BJ (cell line): ENCODE measurements at places on chromosomes 6 and 20.
A peak's percentile ranks its signal among the peaks of the same experiment; 100 is the strongest.

GRCh38 chr6:1170794-1171193 is 141.1 kb upstream of the FOXQ1 start:
- DNase-seq = no peak

GRCh38 chr6:42105156-42105648 is 37.2 kb downstream of the C6orf132 start:
- no peak for DNase-seq

GRCh38 chr6:75347898-75348610 is 63.5 kb upstream of the TMEM30A start:
- no peak for DNase-seq

DNA sequence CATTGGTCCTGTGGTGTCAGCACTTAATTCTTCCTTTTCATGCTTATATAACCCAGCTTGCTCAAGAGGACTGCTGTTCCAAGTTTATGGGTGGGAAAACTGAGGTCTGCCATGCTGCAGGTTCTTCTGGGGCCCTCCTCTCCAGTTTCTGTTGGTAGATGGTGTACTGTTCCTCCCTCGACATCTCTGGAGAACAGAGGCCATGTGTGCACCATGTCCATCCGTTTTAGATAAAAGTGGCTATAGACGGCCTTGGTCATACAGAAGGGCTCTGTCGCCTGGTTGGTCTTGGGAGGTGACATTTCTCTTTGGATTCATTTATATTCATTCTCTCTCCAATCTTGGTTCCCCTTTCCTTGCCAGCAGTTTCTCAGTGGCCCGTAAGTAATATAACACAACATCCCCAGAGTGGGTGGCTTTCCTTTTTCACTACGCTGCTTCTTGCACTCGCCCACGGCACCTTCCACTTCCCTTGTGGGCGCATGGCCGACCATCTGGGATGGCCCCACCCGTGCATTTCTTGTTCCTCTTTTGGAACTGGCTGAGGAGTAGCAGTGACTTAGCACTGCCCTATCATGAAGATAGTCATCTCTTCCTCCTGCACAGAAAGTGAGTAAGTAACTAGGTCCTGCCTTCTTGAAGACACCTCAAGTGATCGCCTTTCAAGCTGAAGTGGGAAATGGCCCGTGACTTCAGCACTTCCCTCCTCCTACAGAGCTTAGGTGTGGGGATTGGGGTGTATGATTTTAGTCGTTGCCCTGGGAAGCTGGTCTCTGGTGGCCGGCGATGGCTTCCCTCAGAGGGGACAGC is 94.2 kb downstream of the RREB1 start:
- DNase-seq = no peak

DNA sequence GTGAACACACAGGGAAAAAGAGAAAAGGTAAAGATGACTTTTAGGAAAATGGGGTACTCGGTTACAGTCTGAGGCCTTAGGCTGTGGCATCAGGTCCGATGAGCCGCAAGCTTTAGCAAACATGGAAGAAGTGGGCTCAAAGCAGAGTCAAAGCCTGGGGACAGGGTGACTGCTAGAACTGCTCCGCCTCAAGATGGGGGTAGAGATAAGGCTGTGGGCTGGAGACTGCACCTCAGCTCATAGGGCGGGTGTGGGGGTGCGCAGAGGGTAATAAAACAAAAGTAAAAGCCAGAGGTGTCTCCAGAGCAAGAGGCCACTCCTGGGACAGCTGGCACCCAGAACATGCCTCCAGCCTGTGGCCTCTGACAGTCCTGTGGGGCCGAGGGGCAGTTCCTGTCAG is 21.3 kb upstream of the SYNDIG1 start:
- no peak for DNase-seq

- DNase-seq = no peak
Measured at GRCh38 chr6:88855541-88856147, 107.8 kb downstream of the RNGTT start.

- DNase-seq = no peak
Measured at GRCh38 chr6:91877994-91878393, 1291.1 kb upstream of the MAP3K7 start.

DNA sequence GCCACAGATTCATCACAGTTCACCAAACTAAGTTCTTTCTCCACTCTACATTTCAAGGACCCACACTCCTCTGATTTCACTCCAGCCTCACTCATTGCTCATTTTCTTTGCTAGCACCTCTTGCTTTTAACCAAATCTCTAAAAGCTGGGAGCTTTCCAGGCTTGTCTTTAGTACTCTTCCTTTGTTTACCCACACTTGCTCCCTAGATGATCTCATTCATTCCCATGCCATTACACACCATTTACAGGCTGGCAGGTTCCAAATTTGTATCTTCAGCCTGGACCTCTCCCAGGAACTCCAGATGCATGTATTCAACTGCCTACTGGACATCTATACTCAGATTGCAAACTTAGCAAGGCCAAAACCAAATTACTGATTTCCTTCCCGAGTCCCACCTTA is 5.3 kb upstream of the GUCA1B start:
- DNase-seq = peak; percentile 94

- DNase-seq = no peak
Measured at GRCh38 chr6:126086560-126086959, 100.2 kb downstream of the TRMT11 start.

GRCh38 chr20:5642155-5642981 is 107.8 kb upstream of the SHLD1 start:
- no peak for DNase-seq

GRCh38 chr6:110255211-110255750 is 75.1 kb downstream of the CDC40 start:
- no peak for DNase-seq

DNA sequence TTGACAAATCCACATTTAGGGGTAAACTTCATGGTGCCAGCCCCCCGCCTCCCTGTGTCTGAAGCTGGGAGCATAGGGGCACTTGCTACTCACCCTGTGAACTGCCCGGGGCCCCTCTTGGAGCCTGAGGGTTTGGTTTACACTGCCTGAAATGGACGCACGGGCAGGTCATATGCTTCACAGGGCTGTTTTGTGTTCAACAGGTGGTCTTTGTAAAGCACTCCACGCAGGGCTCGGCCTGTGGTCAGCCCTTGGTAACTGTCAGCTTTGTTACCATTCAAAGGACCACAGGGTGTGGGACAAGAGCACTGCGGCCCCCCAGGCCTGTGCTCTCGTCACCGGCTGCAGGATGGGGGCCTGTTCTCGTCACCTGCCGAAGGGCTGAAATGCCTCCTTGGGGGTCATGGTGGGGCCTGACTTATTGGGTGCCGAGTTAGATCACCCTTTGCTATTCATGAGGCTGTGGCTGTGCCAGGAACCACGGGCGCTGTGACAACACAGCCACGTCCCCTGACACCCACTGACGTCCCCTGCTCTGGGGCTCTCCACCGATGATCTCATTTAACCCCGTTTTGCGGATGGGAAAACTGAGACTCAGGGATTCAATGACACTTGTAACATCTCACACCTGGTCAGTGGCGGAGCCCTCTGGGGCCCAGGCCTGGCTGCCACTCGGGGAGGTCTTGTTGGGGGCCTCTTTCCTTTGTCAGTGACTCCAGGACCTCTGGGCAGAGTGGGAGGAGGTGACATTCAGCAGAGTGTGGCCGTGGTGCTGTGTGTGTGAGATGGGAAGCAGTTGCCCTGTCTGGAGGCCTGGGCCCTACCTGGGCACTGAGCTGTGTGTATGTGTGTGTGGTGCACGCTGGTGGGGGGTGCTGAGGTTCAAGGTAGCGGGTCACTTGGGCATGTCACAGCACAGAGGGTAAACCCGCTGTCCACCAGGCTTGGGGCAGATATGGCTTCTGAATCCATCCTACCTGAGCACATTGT is 24.9 kb downstream of the ZBP1 start:
- DNase-seq = no peak

DNA sequence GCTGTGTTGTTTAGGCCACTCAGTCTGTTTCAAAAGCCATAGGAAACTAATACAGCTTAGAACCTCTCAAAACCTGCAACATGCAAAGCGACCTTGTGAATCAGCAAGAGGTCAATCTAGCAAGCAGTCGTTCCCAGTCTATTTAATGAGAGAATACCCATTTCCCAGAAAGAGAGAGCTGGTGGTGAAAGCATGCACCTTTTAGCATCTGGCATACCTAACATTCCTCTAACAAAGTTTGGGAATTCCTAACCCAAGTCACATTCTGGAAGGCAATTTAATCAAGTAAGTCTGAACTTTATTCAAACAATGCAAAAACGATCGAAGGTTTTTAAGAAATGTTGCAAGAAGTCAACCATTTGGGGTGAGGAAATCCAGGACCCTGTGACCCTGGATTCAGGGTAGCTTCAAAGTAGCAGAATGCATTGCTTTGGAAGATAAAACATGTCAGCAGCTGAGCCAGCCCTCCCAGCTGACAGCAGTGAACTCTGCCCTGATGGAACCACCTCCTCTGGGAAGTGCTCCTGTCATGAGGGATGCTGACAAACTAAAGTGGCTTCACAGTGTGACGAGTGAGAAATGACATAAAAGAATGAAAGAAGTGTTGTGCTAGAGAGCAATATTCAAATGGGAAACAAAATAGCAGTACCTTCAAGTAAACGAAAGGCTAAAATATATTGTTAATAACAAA is 104.8 kb downstream of the GMDS start:
- DNase-seq = no peak

GRCh38 chr6:12324748-12325147 is 34.6 kb downstream of the EDN1 start:
- no peak for DNase-seq

GRCh38 chr20:34525709-34526416 is 9.6 kb downstream of the DYNLRB1 start:
- DNase-seq = peak; percentile 99

DNA sequence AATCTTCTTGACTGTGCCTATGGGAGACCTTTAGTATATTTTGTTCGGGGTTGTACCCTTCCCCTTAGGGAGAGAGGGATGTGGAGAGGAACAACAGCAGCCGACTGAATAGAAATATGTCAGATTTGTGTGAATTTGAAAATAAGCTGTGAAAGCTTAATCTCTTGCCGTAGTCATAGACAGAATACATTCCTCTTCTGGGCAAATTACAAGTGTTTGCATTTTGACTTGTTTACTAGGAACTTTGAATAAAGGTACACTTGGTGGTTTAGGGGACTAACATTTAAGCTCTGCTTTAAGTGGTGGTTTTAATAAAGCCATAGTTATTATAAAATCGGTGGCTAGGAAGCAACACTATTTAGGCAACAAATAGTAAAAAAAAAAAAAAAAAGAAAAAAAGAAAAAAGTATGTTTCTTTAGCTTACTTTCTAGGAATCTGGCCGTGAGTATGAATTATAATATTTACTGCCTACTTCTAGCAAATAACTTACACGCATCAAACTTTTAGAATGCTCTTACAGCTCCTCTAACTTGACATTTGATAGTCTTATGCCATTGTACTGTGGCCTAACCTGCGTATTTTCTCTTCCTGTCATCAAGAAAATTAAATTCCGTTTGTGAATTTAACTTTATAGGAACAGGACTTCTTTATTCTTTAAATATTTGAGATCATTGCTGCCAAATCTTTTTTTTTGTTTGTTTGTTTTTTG is 65.1 kb downstream of the ZBTB2 start:
- no peak for DNase-seq

DNA sequence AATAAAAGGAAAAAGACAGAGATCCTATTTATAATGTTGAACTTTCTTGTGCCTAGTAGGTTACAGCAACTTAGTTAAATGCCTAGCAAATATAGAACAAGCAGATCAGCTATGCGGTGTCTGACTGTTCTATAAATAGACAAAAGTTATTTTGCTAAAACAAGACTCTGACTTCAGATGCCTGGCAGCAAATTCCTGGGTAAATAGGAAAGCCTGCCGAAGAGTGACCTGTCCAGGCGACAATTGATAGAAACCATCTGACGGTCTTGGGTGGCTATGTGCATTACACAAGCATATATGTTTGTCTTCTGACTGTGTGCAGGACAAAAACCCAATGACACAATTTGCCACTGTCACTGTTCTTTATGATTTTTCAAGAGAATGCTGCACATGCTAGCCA is 38.0 kb upstream of the PDE10A start:
- DNase-seq = no peak

DNA sequence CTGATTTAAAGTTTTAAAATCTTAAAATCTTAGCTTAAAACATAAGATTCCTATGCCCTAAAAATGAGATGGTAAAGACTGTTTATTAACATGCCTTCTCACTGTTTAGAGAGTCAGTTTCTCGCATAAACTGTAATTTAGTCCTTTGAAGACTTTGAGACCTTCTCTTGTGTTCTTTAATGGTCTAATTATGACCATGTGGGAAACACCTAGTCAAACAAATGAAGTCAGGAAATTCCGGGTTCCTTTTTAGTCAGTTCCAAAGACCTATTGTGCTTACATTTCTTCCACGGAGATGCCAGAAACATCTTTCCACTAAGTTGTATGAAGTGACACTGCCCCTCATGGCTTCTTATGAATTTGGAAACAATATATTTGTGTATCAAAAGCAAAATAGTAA is 64.2 kb upstream of the KIF25 start:
- DNase-seq = no peak

DNA sequence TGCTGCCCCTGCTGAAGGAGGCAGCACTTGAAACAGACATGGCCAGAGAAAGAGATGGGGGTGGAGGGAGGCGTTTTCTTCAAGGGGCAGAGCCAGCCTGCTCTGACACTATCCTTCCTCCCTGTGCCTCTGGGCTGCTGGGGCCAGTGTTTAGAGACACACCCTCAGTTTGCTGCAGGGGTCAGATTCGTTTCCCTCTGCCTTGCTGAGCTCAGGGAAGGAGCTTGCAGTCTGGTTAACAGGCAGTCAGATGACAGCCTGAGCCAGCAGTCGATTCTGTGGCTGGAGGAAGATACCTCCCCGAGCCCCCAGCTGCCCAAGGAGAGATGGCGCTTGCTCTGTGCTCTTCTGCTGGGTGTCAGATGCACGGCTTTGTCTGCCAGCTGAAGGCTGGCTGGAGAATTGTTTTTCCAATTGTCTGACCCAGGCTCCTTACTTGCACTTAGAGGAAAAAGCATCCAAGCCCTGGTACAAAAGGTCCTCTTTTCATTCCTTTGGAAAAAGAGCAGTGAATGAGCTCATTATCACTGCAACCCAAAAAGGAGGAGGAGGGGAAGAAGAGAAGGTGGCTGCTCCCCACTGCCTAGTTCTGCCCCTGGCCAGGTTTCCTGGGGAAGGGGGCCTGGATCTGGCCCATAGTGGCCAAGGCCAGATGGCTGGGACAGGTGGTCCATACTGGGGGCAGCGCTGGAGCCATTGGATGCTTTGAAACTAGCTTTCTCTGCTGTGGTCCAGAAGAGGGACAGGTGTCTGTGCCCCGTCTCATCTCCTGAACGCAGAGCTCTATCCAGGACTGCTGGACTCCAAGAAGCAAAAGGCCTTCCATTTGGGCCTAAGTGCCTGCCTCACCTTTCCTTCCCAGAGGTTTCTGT is 88.2 kb downstream of the TCP11 start:
- DNase-seq = no peak

- no peak for DNase-seq
Measured at GRCh38 chr20:43835944-43836508, 78.6 kb upstream of the TOX2 start.
